ENCODE measurements at places on chromosomes 6 and 20. TPM values are rescaled to one million over a fixed set of nuclear protein-coding genes. Genes with fewer than 3 reads are reported as not detected.

SOX18 gene
- total RNA-seq, result not detected

TUBB2A gene
- 172 TPM for total RNA-seq

THBS2 gene
- 1,449 TPM for total RNA-seq

SLA2 gene
- not detected for total RNA-seq

TAGAP gene
- not detected for total RNA-seq

THBD gene
- total RNA-seq, result 7.2 TPM

All from smooth muscle cell of the umbilical artery (primary cell).